ENCODE measurements at places on chromosomes 2 and 18. TPM values are rescaled to one million over a fixed set of nuclear protein-coding genes. Genes with fewer than 3 reads are reported as not detected.

OSR1 gene
- total RNA-seq = 26.2 TPM

ASXL3 gene
- 13.0 TPM for total RNA-seq

GATA6 gene
- 28.6 TPM for total RNA-seq

TPO gene
- 4.4 TPM for total RNA-seq

DNA sequence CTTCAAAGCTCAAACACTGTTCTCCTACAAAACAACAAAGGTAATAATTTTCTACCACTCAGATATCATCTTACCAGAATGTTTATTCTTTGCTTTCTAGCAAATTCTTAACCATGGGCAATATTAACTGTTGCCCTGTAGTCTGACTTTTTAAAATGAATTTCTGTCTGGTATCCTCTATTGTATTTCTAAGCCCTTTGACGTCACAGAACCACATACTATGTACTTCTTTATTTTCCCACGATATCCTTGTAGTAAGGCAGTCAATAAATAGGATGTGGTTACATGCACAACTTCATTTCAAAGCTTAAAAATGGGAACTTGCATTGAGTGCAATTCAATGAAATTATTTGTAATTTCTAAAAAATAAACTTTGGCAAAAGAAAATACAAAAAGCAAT, 58.7 kb downstream of the THADA start:
- H3K27me3 ChIP-seq = no peaks in the 10 kb centered on the region
- H3K4me3 ChIP-seq = no peak overlapping the region
- H3K27ac ChIP-seq = peak overlapping the region; percentile 65
- no peak for DNase-seq
- H3K4me1 ChIP-seq = no peaks in the 10 kb centered on the region
- no peaks in the 10 kb centered on the region for H3K36me3 ChIP-seq

GRCh38 chr2:127596311-127597045, 49.5 kb upstream of the GPR17 start:
- H3K36me3 ChIP-seq = no peaks in the 10 kb centered on the region
- H3K4me3 ChIP-seq = no peak overlapping the region
- no peaks in the 10 kb centered on the region for H3K4me1 ChIP-seq
- no peak overlapping the region for H3K27ac ChIP-seq
- H3K27me3 ChIP-seq = no peaks in the 10 kb centered on the region
- DNase-seq = no peak

GRCh38 chr2:210667711-210668110, 111.3 kb downstream of the CPS1 start:
- no peak overlapping the region for H3K4me3 ChIP-seq
- H3K36me3 ChIP-seq = no peaks in the 10 kb centered on the region
- H3K4me1 ChIP-seq = no peaks in the 10 kb centered on the region
- no peaks in the 10 kb centered on the region for H3K27me3 ChIP-seq
- H3K27ac ChIP-seq = no peak overlapping the region

TWIST2 gene
- total RNA-seq = 28.1 TPM

GPR39 gene
- 0.52 TPM for total RNA-seq

- no peak for DNase-seq
- H3K4me3 ChIP-seq = no peak overlapping the region
- no peaks in the 10 kb centered on the region for H3K4me1 ChIP-seq
- H3K36me3 ChIP-seq = no peaks in the 10 kb centered on the region
Observed at GRCh38 chr2:46076251-46076650, 221.0 kb upstream of the EPAS1 start.

LYG2 gene
- not detected for total RNA-seq

LRRC30 gene
- total RNA-seq = not detected

DNA sequence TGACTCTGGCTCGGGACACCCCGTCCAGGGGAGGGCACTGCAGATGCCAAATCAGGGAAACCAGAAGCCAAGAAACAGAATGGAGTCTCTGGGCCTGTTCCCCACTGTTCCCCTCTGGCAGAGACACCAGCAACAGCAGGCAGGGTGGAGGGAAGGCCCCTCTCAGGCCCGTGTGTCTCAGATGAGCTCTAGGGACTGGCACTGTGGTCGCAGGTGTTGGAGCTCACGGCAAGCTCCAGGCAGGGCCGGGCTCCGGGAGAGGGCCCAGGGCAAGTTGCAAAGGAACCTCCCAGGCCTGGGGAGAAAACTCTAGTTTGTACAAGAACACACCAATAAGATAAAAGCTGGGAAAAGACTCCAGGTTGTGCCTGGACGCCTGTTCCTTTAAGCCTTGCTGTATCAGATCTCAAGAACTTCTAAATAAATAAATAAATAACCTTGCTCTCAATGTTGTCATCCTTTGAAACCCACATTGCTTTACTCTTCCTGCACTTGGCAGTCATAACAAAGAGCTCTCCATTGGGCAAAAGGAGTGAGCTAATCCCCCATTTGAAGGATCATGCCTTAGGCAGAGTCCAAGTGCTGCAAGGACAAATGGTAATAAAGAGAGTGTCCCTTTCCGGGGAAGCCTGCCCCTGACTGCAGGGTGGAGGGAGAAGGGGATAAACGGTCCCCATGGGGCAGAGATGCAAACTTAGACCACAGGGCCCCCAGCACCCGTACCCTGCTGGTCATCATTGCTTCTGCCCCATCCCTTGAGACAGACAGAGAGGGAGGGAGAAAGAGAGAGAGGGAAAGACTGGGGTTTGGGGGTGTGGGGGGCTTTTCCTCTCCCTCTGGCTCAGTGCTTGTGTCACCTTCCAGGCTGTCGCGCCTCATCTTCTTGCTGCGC, 33.3 kb downstream of the CNGA3 start:
- H3K27ac ChIP-seq = no peak overlapping the region
- H3K36me3 ChIP-seq = no peaks in the 10 kb centered on the region

DNA sequence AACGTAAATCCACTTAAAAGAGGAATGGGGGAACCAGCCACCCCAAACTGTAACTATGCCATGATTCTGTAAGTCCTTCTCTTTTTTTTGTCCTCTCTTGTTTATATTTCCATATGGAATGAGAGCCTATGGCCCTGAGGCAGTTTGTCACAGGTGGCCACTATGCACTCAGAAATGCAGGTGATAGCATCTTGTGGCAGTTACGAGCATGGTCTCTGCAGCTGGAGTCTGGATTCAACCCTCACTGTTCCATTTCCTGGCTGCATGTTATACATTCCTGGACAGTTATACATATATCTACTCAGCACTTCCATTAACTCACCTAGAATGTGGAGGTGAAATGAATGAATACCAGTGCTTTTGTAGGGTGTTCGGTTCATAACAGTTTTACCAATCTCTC, 291.5 kb upstream of the FANCL start:
- H3K27me3 ChIP-seq = no peaks in the 10 kb centered on the region
- no peak overlapping the region for H3K27ac ChIP-seq
- H3K36me3 ChIP-seq = no peaks in the 10 kb centered on the region

- H3K27ac ChIP-seq = no peak overlapping the region
- no peak for DNase-seq
- no peaks in the 10 kb centered on the region for H3K27me3 ChIP-seq
Observed at GRCh38 chr2:1971124-1971523, 226.8 kb upstream of the PXDN start.

DNA sequence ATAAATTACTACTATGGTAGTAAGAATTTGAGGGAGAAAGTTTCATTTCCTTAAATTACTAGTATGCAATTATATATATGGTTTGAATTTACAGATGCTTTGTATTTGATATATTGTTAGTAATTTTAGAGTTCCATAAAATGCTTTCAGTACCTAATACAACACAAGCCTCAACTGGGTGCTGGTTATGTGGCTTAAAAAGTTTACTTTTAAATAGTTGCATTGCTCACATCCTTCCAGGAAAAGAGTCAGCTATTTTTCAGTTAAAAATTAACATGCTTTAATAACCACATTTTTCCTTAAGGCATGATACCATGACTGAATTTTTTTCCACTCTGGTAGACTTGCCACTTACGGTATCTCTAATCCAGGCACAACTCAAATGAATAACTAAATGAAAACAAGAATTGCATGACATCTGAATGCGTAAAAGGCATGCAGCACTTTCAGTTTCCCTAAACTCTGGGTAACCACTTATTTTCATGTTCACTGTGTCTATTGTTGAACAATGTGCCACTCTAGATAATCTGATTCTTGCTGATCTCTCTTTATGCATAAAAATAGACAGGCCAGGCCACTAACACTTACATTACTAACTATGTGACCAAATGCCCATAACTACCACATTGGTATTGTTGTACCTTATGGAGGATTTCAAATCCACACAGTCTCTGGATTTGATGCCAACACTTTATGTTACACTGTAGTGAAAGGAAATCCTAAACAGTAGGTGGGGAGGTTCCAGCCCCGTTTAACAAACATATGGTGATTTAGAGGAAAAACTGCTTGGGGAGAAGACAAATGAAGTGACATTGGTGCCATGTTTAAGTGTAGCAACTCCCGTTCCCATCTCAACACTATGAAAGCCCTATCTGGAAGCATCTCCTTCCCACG, 35.5 kb upstream of the SLC35F5 start:
- DNase-seq = no peak
- no peaks in the 10 kb centered on the region for H3K4me1 ChIP-seq
- H3K36me3 ChIP-seq = no peaks in the 10 kb centered on the region

GRCh38 chr2:145431181-145431951, 911.4 kb upstream of the ZEB2 start:
- H3K27ac ChIP-seq = no peak overlapping the region
- H3K4me1 ChIP-seq = no peaks in the 10 kb centered on the region
- H3K27me3 ChIP-seq = no peaks in the 10 kb centered on the region
- DNase-seq = no peak
- no peak overlapping the region for H3K4me3 ChIP-seq
- H3K36me3 ChIP-seq = no peaks in the 10 kb centered on the region

- no peak overlapping the region for H3K27ac ChIP-seq
- H3K4me1 ChIP-seq = no peaks in the 10 kb centered on the region
- DNase-seq = no peak
- no peaks in the 10 kb centered on the region for H3K36me3 ChIP-seq
- H3K4me3 ChIP-seq = no peak overlapping the region
Observed at GRCh38 chr2:142682528-142682927, 194.9 kb upstream of the KYNU start.

DNA sequence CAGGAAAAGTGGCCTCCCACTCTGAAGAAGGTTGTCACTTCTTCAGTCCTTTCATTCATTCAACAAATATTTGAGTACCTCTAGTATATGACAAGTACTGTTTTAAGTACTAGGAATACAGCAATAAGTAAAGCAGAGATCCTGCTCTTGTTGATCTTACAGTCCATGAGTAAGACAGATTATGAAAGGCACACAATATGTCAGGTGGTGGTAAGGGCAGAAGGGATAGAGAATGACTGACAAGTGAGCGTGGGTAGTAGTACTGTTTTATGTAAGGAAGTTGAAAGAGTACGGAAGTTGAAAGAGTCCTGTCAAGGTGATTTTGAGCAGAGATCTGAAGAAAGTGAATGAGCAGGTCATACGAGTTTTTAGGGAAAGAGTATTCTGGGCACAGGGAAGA, 111.3 kb downstream of the GALNT1 start:
- H3K27ac ChIP-seq = no peak overlapping the region
- H3K4me1 ChIP-seq = no peaks in the 10 kb centered on the region
- no peak for DNase-seq
- no peaks in the 10 kb centered on the region for H3K27me3 ChIP-seq
- H3K36me3 ChIP-seq = no peaks in the 10 kb centered on the region

RAB6C gene
- total RNA-seq = 0.21 TPM

- peak overlapping the region; percentile 49 for H3K27ac ChIP-seq
- no peaks in the 10 kb centered on the region for H3K36me3 ChIP-seq
- no peak overlapping the region for H3K4me3 ChIP-seq
- H3K4me1 ChIP-seq = no peaks in the 10 kb centered on the region
Observed at GRCh38 chr2:20487392-20488174, 40.7 kb downstream of the RHOB start.

COL5A2 gene
- 36.1 TPM for total RNA-seq

REG1B gene
- total RNA-seq = not detected

GRCh38 chr2:127770973-127771735, 39.8 kb downstream of the WDR33 start:
- H3K27me3 ChIP-seq = no peaks in the 10 kb centered on the region
- H3K36me3 ChIP-seq = no peaks in the 10 kb centered on the region
- no peak for DNase-seq
- H3K4me3 ChIP-seq = no peak overlapping the region
- H3K4me1 ChIP-seq = peaks cover 6% of the 10 kb centered on the region

DNA sequence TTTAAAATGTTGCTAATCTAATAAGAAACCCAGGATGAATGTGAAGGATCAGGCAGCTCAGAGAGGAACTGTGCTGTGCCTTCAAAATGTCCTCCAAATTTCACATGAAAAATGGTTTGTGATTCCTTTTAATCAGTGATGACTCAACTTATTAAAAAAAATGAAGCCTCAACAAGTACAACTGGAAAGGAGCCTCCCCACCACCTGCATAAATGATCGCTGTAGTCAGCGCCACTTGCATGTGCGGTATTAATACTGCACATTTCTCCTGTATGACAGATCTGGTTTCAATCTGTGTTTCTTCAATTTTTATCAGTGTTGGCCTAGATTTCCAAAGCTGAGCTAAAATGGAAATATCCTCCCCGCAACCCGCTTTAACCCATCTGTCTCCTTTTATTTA, 115.0 kb upstream of the TMEM200C start:
- no peak overlapping the region for H3K4me3 ChIP-seq
- H3K4me1 ChIP-seq = no peaks in the 10 kb centered on the region
- no peak for DNase-seq
- no peaks in the 10 kb centered on the region for H3K27me3 ChIP-seq
- no peaks in the 10 kb centered on the region for H3K36me3 ChIP-seq
- H3K27ac ChIP-seq = no peak overlapping the region

DNA sequence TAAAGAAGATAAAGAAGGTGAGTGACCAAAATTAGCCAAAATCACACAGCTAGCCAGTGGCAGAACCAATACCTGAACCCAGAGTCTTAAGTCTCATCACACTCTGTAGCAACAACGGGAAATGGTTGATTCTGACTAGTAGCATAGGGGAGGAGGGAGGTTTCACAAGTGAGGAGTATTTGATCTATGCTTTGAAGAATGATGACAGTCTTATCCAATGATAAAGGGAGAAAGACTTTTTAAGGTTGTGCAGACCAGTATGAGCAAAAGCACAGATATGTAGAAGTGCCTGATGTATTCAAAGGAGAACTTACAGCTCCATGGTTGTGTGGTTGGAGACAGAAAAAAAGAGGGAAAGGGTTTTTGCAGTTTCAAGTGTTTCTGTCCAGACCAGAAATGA, 50.7 kb upstream of the LINC00305 start:
- no peaks in the 10 kb centered on the region for H3K27me3 ChIP-seq
- no peaks in the 10 kb centered on the region for H3K4me1 ChIP-seq
- no peak overlapping the region for H3K4me3 ChIP-seq
- H3K27ac ChIP-seq = no peak overlapping the region

Data from uterus (tissue), 4 donors.